ENCODE measurements at places on chromosomes 13 and 19. TPM values are rescaled to one million over a fixed set of nuclear protein-coding genes. Genes with fewer than 3 reads are reported as not detected.

The FGF14 gene
- total RNA-seq = not detected

The TMEM86B gene
- 2.7 TPM for total RNA-seq

The SGCG gene
- total RNA-seq = not detected

The ETV2 gene
- total RNA-seq = 1.7 TPM

The AMH gene
- 13.6 TPM for total RNA-seq

The C13orf42 gene
- not detected for total RNA-seq

The CEACAM3 gene
- total RNA-seq = not detected

The KLHL1 gene
- total RNA-seq = not detected

The ATP12A gene
- total RNA-seq = not detected

The ZNF581 gene
- 49.4 TPM for total RNA-seq

The CALM3 gene
- total RNA-seq = 251 TPM

The CYP2B6 gene
- not detected for total RNA-seq

The IGLON5 gene
- not detected for total RNA-seq

The CGB2 gene
- 0.31 TPM for total RNA-seq

The ZNF492 gene
- not detected for total RNA-seq

The NAPSA gene
- 1.8 TPM for total RNA-seq

The ZNF223 gene
- 2.9 TPM for total RNA-seq

The ZNF610 gene
- not detected for total RNA-seq

The ZNF17 gene
- total RNA-seq = 3.9 TPM

The CC2D1A gene
- 11.8 TPM for total RNA-seq

Data from A549 treated with CpdA at 1 μM for 4 hours (cell line).